ENCODE measurements at places on chromosomes 3 and 15.

- no peak for DNase-seq
These were observed 87.6 kb upstream of the TLE3 start for GRCh38 chr15:70185251-70185711.

DNA sequence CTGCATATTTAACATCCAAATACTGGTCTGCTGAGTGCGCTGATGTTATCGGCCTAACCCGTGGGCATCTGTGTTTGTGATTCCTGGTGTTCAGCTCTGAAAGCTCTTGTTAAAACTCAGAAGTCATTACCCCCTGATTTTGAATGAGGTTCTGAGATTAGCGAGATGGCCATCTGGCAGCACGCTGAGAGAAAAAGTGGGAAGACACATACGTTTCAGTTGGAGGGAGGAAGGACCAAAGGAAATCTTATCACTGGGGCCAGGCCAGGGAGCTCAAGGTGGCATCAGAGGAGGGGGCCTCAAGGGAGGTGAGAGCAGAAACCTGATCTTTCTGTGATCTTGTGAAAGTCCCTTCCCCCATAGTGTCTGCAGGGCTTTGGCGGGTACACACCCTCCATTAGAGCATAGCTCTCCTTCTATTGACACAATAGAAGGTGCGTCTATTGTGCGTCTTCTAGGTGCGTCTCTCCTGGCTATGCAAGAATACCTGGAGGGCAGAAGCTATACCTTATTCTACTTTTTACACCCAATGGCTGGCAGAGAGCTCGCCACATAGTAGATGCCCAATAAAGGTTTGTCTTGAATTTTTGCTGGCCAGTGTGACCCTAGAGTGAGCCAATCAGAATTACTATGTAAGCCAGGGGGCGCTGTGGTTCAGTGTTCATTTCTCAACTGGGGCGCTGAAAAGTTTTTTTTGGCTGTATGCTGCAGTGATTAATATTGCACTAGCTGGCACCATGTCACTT lies 182.4 kb downstream of the SHQ1 start:
- no peak for DNase-seq

GRCh38 chr3:66092175-66092995 lies 53.7 kb upstream of the MAGI1 start:
- DNase-seq: no peak

- no peak for DNase-seq
These were observed 38.1 kb upstream of the LACTB start for GRCh38 chr15:63083541-63083940.

- DNase-seq: no peak
These were observed 32.2 kb upstream of the IL20RB start for GRCh38 chr3:136925425-136926190.

GRCh38 chr3:196186651-196187573 lies 24.3 kb downstream of the ZDHHC19 start:
- DNase-seq: no peak

GRCh38 chr3:146501752-146502151 lies 32.4 kb upstream of the PLSCR2 start:
- DNase-seq: no peak

DNA sequence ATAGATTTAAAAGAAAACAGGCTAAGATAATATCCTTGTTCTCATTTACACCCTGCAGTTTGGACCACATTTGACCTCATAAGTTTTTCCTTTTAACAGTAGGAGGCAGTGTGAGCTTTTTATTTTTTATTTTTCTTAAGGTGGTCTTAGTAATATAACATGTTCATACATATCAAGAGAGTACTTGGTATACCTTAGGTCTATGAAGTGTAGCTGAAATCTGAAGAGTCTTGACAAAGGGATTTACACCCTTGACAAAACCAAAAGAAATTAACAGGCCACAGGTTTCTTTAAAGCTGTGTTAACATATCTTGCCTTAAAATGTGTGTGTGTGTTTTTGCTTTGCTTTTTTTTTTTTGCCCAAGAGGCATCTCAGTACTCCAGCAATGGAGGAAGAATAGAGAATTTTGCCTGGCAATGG lies 3.2 kb downstream of the RAP2B start:
- no peak for DNase-seq

GRCh38 chr3:178131801-178132200 lies 404.4 kb upstream of the KCNMB2 start:
- DNase-seq: no peak

DNA sequence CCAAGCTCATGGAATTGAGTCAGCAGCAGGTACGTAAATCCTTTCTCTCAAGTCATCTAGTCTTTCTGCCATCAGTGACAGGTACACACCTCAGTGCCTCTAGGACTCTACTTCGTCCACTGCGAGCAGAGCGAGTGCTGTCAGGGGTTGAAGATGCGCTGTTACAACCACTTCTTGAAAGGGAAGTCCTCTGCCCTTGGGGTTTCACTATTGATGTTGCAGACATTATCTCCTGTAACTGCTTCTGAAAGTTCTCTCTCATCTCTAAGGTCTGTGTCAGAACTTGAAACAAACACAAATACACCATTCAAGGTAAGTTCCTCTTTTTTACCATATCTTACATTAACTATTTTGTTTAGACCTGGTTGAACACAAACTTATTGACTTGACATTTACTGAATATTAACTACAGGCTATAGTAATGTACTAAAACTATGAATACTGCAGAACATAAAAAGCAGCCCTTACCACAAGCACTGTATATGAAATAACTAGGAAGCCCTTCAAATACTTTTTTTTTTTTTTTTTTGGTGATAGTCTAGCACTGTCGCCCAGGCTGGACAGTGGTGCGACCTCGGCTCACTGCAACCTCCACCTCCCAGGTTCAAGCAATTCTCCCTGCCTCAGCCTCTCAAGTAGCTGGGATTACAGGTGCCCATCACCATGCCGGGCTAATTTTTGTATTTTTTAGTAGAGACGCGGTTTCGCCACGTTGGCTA lies 41.5 kb downstream of the TOPBP1 start:
- no peak for DNase-seq

GRCh38 chr3:106193876-106194275 lies 325.1 kb upstream of the CBLB start:
- no peak for DNase-seq

- DNase-seq: no peak
These were observed 604 bp downstream of the KCTD6 start for GRCh38 chr3:58492494-58492905.

DNA sequence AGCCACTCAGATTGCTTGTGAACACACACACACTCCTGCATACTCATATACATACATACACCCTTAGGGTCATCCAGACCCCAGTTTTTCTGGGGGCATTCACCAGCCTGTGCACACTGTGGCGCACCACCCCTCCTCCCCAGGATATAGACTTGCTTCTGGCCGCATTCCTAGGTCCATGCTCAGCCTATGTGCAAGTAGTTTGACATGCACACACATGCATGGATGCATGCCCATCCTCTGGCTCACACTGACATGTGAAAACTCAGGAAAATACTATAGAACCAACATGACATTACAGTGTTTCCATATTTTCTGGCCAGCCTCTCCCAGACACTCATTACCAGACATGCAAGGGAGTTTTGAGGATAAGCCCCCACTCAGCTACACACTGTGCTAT lies 79.3 kb upstream of the POLG start:
- DNase-seq: no peak

- DNase-seq: no peak
These were observed 19.0 kb upstream of the FAM240A start for GRCh38 chr3:46593274-46593862.

DNA sequence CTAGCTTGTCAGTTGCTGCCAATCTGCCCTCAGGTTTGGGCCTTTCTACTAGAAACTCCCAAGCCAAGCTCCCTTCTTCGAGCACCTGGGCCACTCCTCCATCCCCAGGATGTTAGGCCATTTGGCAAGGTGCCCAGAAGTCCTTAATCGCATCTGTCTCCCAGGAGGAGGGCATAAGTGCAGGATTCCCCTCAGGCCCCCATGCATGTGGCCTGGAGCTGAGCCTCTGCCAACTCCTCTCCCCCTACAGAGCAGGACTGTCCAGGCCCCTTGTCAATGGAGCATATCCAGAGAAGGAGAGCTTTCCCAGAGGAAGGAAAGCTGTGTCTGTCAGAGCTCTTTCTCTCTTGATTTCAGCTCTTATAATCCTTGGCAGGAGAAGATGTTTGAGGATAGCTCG lies 182.6 kb upstream of the ROPN1 start:
- peak; percentile 22 for DNase-seq

DNA sequence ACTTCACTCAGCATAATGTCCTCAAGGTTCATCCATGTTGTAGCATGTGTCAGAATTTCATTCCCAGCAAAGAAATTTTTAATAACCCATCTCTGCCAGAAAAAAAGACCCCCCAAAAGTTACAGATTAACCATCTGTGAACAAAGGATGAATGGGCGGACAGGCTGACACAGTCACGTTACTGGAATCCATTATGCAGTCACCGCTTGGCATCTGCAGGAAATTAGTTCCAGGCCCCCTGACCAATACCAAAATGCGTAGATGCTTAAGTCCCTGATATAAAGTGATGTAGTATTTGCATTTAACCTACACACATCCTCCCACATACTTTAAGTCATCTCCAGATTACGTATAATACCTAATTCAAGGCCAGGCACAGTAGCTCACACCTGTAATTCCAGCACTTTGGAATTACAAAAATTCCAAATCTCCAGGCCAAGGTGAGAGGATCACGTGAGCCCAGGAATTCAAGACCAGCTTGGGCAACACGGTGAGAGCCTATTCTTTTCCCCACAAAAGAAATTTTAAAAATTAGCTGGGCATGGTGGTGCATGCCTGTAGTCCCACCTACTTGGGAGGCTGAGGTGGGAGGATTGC lies 1.5 kb upstream of the SLC12A8 start:
- no peak for DNase-seq

DNA sequence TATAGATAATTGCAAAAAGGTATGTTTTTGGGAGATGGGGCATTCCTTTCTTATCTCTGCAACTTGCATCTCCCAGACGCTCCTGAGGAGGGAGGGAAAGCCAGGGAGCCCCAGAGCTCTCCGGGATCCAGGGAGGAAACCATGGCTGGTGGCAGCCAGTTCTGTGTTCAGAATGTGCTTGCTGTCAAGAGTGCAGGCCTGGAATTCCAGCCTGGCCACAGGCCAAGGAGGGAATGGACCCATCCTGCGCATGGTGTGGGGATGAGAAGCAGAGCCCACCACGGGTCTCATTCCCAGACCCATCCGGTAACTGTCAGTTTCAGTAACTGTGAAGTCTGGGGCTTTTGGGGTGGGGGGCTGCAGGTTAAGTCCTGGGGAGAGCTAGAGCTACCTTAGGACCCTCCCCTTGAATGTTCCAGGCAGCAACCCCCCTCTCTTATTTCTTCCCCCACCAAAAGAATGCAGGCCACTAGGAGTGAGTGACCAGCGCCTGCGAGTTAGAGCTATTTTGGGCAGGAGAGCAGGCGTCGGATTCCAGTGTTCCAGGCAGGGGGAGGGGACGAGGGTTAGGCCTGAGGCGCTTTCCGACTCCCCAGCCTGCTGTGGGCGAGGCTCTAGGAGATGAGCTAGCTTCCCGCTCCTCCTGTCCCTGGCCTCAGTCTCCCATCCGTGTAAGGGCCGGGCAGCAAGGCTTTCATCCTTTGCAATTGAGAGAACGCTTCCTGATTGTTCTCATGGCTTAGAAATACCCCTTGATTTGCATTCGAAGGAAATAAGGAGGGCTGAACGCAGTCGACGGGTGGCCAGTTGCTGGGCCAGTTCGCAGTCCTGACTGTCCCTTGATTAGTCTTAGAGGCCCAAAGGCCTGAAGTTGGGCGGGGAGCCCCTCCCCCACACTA lies 781 bp upstream of the DAG1 start:
- DNase-seq: peak; percentile 34

- DNase-seq: no peak
These were observed 6.7 kb downstream of the CISH start for GRCh38 chr3:50604628-50605588.

DNA sequence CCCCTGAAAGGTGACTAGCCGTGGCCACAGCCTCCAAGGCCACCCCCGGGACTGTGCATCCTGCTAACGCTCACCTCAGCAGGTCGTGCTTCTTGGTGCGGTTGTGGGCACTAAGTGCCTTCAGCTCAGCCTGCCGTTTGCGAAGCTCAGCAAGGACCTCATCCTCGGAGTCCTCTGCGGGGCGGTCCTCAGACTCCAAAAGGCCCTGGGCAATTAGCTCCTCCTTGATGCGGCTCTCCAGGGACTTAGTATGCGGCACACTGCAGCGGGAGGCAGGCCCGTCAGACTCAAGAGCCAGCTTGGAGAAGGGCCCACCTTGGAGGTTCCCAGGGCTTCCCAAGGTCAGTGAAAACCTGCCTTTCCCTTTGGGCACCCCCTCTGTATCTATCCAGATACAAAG lies 8.3 kb downstream of the TADA3 start:
- DNase-seq: no peak

GRCh38 chr15:71529361-71529760 lies 281.0 kb upstream of the NR2E3 start:
- no peak for DNase-seq

DNA sequence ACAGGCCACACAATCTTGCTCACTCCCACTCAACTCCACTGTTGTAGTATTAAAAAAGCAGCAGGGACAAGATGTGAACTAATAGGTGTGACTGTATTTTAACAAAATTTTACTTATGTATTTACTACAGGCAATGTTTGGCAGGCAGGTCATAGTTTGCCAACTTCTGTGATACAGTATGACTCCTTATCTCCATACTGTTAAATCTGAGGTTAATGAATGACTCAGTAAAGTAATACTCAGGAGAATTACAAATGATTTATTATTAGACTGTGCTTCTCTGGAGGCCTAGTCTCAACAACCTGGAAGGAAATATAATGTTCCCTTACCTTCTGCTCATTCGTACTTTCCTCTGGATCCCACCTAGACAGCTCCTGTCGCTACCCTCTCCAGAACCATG lies 258.6 kb upstream of the KCNMB2 start:
- DNase-seq: peak; percentile 24

- no peak for DNase-seq
These were observed 16.1 kb downstream of the SLC28A2 start for GRCh38 chr15:45268135-45268534.

GRCh38 chr15:57298204-57298603 lies 78.1 kb upstream of the CGNL1 start:
- DNase-seq: no peak

Data from RCC 7860 (cell line).